ENCODE measurements at places on chromosomes 1 and 21. TPM values are rescaled to one million over a fixed set of nuclear protein-coding genes. Genes with fewer than 3 reads are reported as not detected.

NBPF12 gene
- total RNA-seq, result 6.4 TPM

KCNA2 gene
- 0.05 TPM for total RNA-seq

TENT5C gene
- 0.14 TPM for total RNA-seq

RGSL1 gene
- total RNA-seq, result not detected

RPL5 gene
- 1,035 TPM for total RNA-seq

KIAA1614 gene
- total RNA-seq, result 1.2 TPM

CNR2 gene
- total RNA-seq, result not detected

PLCH2 gene
- 0.40 TPM for total RNA-seq

Data from A549 treated with dexamethasone at 1 μM for 4 hours (cell line).